ENCODE measurements at places on chromosomes 11 and 22.

GRCh38 chr11:128881221-128881620 is 9.9 kb upstream of the KCNJ5 start:
- no peak for DNase-seq

GRCh38 chr11:110445437-110445836 is 15.7 kb downstream of the FDX1 start:
- no peak for DNase-seq

DNA sequence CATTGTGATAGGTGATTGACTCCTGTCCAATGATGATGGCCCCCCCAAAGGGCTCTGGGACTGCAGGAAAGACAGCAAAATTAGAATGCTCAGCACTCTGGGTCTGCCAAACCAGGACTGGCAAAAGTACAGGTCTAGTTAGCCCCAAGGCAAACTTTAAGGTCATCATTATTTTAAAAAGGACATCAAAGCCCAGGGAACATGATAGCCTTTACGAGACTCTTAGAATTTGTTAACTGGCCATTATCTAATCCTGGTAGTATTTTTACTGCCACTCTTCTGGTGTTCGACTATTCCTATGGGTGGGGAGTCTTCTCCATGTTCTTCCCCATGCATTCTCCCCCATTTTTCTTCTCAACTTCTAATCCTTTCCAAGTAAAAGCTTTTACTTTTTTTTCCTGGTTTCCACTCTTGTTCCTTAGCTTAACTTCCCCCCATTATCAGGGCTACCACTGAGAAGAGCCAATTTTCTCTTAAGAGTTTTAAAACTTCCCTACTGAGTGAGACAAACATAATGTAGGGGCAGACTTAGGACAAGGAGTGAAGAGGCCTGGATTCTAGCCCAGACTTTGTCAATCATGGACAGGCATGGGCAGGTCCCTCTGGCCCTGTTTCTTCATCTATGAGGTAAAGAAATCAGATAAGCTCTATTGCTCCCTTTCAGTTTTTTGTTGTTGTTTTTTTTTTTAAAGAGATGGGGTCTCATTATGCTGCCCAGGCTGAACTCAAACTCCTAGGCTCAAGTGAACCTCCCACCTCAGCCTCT is 7.1 kb downstream of the DDB1 start:
- no peak for DNase-seq

GRCh38 chr11:105856954-105857353 is 165.1 kb downstream of the MSANTD4 start:
- DNase-seq = no peak

DNA sequence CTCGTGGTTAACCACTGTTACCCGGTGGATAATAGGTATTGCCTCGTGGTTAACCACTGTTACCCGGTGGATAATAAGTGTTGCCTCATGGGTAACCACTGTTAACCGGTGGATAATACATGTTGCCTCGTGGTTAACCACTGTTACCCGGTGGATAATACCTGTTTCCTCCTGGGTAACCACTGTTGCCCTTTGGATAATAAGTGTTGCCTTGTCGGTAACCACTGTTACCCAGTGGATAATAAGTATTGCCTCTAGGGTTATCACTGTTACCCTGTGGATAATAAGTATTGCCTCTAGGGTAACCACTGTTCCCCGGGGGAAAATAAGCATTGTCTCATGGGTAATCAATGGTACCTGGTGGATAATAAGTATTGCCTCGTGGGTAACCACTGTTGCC is 15.0 kb upstream of the NXPE4 start:
- DNase-seq = no peak
